Kidney epithelial cell (primary cell): ENCODE measurements at places on chromosomes 16 and 17. TPM values are rescaled to one million over a fixed set of nuclear protein-coding genes. Genes with fewer than 3 reads are reported as not detected.

DNA sequence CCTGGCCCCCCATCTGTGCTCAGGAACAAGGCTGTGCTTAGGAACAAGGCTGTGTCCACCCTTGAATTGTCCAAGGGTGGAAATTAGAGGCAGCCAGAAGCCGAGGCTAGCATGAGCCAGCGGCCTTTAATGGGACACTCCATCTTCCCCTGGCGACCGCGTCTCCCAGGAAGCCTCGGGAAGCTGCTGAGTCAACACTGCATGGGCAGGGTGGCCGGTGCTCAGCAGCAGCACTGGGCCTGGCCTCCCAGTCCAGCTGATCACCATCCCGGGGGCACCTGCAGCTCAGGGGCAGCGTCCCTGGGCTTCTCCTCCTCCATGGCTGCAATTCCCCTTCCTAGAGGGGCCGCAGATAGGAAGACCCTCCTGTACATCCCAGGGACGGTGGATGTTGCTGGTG is 180.8 kb downstream of the ENGASE start:
- DNase-seq: no peak

GRCh38 chr16:90042946-90043514 is 23.8 kb upstream of the DBNDD1 start:
- DNase-seq: no peak

The TRIM47 gene
- total RNA-seq: 56.5 and 75.8 TPM in 2 replicates

DNA sequence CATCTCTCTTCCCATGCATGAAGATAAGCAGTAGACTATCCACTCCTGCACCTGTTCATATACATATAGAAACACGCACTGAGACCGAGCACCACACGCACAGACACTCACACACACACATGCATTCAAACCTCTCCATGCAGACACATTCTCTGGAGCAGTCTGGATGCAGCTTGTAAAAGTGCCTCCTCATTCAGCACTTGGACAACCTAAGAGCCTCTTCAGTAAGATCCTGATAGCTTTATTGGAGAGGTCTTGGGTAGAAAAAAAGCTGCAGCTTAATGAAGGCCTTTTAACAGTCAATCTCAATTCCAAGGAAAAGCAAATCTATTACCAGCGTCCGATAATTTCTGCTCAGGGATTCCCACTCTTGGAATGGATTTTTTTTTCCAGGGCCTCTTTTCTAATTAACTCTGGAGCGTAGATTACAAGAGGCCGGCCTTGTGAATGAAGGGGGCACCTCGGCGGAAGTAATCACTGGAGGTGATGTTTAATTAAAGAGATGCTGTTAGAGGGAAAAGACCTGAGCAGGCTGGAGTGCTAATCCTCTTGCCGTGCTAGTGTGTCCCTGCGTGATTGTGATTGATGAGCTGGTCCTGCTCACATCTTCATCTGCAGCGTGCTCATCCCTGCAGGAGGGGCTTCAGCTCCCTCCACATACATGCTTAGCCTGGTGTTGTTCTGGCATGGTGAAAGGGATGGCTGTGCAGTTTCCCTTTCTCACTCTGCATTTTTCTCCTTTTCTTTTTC is 155.1 kb downstream of the RBFOX1 start:
- no peak for DNase-seq

The TOM1L1 gene
- 70.7 and 76.0 TPM in 2 replicates for total RNA-seq

The AGRP gene
- total RNA-seq: not detected in 2 replicates

DNA sequence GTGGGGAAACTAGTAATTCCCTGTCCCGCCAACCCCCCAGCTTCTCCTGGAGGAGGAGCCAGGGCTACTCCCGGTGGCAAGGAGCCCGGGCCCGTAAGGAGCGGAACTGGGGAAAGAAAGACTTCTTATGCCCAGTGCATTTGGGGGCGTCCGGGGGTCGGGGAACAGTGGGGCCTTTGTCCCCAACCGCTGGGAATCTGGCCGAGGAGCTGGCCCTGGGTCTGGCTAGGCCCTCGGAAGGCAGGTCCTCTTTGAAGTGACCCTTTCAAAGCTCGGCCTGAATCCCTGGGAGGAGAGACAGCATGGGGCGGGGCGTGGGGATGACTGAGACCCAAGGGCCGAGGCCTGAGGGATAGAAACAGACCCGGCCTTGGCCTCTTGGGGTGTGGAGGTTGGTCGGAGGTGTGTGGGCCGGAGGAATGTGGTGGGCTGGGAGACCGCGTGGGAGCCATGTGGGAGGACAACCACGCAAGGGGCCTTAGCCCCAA is 6.0 kb downstream of the ARHGAP23 start:
- no peak for DNase-seq

GRCh38 chr17:79075861-79076406 is 1.3 kb downstream of the ENGASE start:
- DNase-seq: no peak

GRCh38 chr16:4775005-4775404 is 8.0 kb upstream of the ZNF500 start:
- no peak for DNase-seq

The AIPL1 gene
- total RNA-seq: not detected in 2 replicates

- DNase-seq: no peak
Observed at GRCh38 chr17:30091121-30091670, 25.4 kb upstream of the NSRP1 start.

GRCh38 chr16:73131156-73131862 is 83.4 kb upstream of the ZFHX3 start:
- no peak for DNase-seq

GRCh38 chr16:47728205-47728604 is 267.1 kb downstream of the PHKB start:
- DNase-seq: no peak

The PER1 gene
- 11.0 and 19.4 TPM in 2 replicates for total RNA-seq
